Anterior cingulate cortex (tissue), 58 donors: ENCODE measurements at places on chromosomes 3 and 15.
A peak's percentile ranks its signal among the peaks of the same experiment; 100 is the strongest.

GRCh38 chr15:101499863-101500713, 10.6 kb upstream of the PCSK6 start:
- peak; percentile 66 for DNase-seq

- DNase-seq: no peak
Measured at GRCh38 chr3:97181704-97182103, 367.3 kb downstream of the EPHA6 start.

- DNase-seq: no peak
Measured at GRCh38 chr3:66140743-66141372, 79.9 kb upstream of the SLC25A26 start.

GRCh38 chr15:73022161-73022560, 30.1 kb upstream of the NEO1 start:
- DNase-seq: no peak

DNA sequence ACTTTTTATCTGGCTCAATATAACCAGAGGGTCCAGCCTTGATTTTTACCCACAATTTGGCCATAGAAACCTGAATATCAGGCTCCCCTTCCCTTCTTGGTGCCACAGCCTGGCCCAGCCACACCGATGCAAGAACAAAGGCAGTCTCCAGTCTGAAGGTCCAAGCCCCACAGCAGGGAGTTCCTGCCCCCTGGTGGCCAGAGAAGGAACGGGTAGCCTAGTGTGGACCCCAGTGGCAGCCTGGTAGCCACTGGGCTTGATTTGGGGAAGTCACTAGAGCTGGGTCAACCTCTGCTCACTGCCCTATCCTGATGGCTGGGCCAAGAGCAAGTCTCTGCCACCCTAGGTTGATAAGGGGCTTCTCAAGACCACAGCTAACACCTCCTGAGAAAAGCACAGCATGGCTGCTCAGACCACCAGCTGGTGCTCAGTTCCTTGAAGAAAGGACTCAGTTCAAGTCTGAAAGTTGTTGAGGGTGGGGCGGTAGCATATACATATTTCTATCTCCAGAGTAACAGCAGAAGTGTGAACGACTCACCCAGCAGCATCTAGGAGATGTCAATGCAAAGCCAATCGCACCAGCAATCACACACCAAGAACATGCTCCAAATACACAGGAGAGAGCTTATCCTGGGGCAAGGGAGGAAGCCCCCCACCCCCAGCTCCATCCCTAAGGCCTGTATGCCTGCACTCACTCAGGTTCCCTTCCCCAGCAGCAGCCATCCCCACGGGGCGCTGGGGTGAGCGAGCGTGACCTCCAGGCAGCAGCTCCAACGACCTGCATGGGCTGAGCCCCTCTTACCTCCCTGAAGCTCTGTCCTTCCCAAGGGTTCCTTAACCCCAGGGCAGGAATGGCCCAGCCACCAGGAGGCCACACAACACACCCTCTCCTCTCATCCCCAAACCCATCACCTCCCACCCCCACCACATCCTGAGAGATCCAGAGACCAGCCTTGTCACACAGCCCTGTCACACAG, 7.6 kb downstream of the PFKFB4 start:
- DNase-seq: no peak

DNA sequence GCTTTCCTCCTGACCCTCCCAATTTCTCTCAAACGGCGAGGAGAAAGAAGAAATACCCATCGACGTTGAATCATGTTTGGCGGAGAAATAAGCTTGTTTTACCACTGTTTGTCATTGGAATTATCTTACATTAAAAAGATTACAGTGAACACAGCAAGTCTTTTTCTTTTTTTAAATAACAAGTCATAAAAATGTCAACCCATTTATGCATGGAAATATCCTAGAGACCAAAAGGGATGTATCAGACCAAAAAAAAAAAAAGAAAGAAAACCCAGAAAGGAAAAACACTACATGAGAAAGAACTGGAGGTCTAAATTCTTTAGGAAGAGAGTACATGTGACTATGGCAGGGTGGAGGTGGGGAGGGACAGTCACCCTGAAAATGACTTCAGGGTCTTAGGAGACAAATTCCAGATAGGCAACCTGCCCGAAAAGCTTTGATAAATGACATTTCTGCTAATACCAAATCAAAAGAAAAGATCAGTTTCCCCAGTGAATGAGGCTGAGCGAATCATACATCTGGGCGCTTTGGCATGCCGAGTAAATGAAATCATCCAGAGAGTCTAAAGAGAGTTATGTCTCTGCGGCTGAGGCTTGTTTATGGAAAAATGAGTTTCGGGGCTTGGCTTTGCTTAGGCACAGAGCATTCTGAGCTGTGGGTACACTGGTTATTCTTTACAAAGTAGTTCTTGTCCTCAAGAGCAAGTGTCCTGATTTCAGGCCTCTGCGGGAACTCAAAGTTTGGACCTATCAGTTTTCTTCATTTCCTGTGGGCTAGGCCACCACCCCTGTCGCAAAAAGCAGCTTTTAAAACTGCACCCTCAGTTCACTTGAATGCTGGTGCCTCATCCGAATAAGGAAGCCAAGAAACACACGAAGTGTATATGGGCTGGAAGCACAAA, 110.1 kb upstream of the TGFBR2 start:
- DNase-seq: no peak

- DNase-seq: no peak
Measured at GRCh38 chr3:193884027-193884426, 251.9 kb upstream of the HES1 start.

DNA sequence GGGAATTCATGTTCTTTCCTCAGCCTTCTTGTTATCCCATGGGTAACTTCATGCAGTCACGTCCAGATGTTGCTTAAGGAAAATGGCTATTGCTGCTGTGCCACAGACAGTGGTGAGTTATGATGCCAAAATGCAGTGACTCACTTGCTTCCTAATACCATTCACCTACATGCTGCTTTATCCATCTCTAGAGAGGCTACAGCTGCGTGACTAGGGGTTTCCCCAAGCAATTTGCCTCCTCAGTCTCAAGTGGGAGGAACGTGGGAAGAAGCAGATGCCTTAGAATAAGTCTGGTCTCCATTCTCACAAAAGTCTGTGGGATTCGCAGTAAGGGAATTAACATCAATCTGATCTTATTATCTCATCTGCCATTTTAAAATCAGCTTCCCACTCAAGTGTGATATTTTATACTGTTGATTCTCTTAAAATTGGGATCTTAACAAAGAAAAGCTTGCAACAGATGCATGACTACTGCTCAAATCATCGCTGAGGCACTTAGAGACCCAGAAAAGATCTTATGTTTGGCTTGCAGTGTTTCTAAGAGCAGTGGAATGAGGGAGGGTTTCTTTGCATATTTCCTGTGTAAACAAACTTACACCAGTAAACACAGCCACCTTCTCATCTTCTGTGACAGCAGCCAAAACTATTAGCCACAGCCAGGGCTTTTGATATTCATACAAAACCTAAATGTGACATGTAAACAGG, 62.0 kb upstream of the ACP3 start:
- DNase-seq: peak; percentile 5

GRCh38 chr3:88267847-88268246, 118.1 kb downstream of the C3orf38 start:
- no peak for DNase-seq
